ENCODE measurements at places on chromosomes 3 and 15. TPM values are rescaled to one million over a fixed set of nuclear protein-coding genes. Genes with fewer than 3 reads are reported as not detected.

Gene POC1A
- total RNA-seq = 1.5 TPM

Gene CAMKV
- not detected for total RNA-seq

Gene CD86
- total RNA-seq = 1.9 TPM

Gene RASL12
- total RNA-seq = 11.5 TPM

Gene MITF
- 97.6 TPM for total RNA-seq

Gene CPLX3
- total RNA-seq = 0.67 TPM

Gene PEX11A
- total RNA-seq = 5.0 TPM

Gene ACTR8
- 33.1 TPM for total RNA-seq

Gene GASK1A
- total RNA-seq = 0.16 TPM

Gene XYLB
- 0.46 TPM for total RNA-seq
